Esophagus muscularis mucosa (tissue), 4 donors: ENCODE measurements at places on chromosomes 13 and 19. TPM values are rescaled to one million over a fixed set of nuclear protein-coding genes. Genes with fewer than 3 reads are reported as not detected.

DNA sequence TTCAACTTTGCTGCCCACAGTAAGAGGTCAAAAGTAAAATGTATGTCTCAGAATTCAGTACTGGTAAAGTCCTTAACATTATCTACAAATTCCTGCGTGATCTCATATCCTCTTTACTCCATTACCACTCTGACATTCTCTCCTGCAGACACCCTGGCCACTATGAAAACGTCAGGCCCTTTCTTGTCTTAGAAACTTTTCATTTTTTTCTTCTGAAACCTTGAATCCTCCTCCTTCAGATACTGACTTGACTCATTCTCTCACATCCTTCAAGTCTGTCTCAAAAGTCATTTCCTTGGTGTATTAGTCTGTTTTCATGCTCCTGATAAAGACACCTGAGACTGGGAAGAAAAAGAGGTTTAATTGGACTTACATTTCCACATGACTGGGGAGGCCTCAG, 262.3 kb downstream of the POU4F1 start:
- H3K27me3 ChIP-seq: no peaks in the 10 kb centered on the region
- H3K4me3 ChIP-seq: no peak overlapping the region
- H3K4me1 ChIP-seq: no peaks in the 10 kb centered on the region
- H3K27ac ChIP-seq: no peak overlapping the region

Gene DNAJC15
- total RNA-seq: 19.8 TPM

DNA sequence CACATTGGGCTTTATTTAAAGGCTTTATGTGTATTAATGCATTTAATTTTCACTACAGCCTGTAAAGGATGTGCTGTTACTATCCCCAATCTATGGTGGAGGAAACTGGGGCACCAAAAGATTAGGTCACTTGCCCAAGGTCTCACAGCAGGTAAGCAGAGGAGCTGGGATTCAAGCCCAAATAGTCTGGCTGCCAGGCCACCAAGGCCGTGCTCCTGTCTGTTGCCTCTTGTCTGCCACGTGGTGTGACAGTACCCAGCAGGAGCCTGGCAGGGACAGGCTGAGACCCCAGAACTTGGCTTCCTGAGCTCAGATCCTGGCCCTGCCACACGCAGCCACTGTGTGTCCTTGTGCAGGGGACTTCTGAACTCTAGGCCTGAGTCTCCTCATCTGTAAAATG, 4.5 kb downstream of the NTN5 start:
- H3K27ac ChIP-seq: no peak overlapping the region
- no peaks in the 10 kb centered on the region for H3K36me3 ChIP-seq
- H3K27me3 ChIP-seq: no peaks in the 10 kb centered on the region
- H3K4me1 ChIP-seq: no peaks in the 10 kb centered on the region
- no peak overlapping the region for H3K4me3 ChIP-seq
- no peak for DNase-seq

- H3K4me3 ChIP-seq: no peak overlapping the region
- H3K27me3 ChIP-seq: no peaks in the 10 kb centered on the region
- no peaks in the 10 kb centered on the region for H3K4me1 ChIP-seq
- DNase-seq: no peak
- peaks cover 5% of the 10 kb centered on the region for H3K36me3 ChIP-seq
These were observed 44.9 kb upstream of the F7 start for GRCh38 chr13:113060557-113061270.

GRCh38 chr13:98522371-98522770, 54.5 kb downstream of the STK24 start:
- H3K27ac ChIP-seq: no peak overlapping the region
- no peaks in the 10 kb centered on the region for H3K36me3 ChIP-seq
- DNase-seq: no peak
- H3K4me3 ChIP-seq: no peak overlapping the region
- peaks cover 58% of the 10 kb centered on the region for H3K4me1 ChIP-seq

Gene LYPD3
- total RNA-seq: 0.69 TPM

DNA sequence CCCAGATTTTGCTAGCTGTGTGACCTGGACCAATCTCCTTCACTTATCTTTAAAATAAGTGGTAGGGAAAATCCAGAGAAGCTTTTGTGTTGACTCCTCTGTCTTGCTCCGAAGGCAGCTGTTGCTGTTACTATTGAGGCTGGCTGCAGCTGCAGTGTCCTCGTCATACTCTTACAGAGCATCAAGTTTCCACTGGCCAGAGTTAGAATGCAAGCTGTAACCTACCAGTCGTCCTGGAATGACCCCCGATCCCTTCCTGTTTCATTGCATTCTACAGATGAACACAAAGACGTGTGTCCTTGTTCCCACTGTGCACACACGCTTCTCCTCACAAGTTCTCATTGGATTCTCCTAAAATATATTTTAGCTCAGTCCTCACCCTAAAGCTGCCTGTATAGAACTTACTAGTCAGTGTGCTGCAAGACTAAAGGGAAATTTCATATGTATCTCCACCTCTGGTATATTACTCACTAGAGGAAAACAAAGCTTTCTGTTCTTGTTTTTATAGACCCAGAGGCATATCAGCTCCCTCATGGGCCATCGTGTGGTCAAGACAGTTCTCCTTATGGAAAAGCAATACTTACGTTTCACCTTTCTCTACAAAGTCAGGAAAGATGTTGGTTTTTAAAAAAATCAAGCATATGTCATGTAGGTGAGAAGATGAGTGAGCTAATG, 589.8 kb downstream of the LMO7 start:
- H3K36me3 ChIP-seq: no peaks in the 10 kb centered on the region
- H3K4me3 ChIP-seq: no peak overlapping the region
- no peak for DNase-seq

DNA sequence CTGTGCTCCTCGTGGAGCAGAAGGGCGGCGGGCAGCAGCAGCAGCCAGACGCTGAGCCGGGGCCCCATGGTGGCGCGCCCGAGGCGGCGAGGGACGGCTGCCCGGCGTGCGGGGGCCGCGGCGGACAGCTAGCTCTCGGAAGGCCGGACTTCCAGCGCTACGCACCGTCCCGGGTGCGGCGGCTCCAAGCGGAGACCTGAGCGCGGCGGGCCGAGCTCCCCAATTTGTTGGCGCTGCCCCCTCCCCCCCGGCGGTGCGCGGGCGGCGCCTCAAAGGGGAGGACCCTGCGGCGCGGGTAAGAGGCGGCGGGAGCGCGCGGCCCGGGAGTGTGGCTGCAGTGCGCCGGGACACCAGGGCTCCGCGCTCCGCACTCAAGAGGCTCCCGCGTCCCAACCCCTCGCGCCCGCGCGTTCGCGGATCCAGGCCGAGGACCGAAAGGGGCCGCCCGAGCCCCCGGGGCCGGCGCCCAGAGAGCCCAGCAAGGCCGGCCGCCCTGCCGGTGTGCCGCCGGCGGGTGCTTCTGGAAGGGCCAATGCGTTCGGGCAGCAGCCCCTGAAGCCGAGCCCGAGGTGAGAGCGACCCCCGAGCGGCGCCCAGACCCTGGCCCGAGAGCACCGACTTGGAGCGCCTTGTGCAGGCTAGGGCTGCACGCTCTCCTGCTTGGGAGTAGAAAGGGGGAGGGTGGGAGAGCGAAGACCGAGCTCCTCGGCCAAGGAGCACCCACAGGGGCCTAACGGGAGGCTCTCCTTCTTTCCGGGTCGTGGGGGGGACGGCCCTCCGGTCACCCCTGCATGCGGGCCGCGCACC, at the start of the genes COL4A1 and COL4A2:
Gene COL4A1, minus strand, starts transcription at position 198 of the 807 bp plus-strand sequence. Its CDS starts 130 bp downstream, at position 68.
Gene COL4A2, plus strand, starts transcription at position 325 of the 807 bp plus-strand sequence. CDS start 620 bp downstream, outside the sequence.
- H3K4me1 ChIP-seq: peaks cover 63% of the 10 kb centered on the region
- no peaks in the 10 kb centered on the region for H3K27me3 ChIP-seq
- H3K4me3 ChIP-seq: peak within 1 kb of the TSS; percentile 93
- no peak for DNase-seq
- H3K27ac ChIP-seq: peak within 1 kb of the TSS; percentile 99

- H3K27ac ChIP-seq: no peak overlapping the region
- no peak for DNase-seq
- H3K27me3 ChIP-seq: no peaks in the 10 kb centered on the region
- no peaks in the 10 kb centered on the region for H3K4me1 ChIP-seq
- H3K36me3 ChIP-seq: no peaks in the 10 kb centered on the region
These were observed 224.4 kb upstream of the HTR2A start for GRCh38 chr13:47121092-47121763.

DNA sequence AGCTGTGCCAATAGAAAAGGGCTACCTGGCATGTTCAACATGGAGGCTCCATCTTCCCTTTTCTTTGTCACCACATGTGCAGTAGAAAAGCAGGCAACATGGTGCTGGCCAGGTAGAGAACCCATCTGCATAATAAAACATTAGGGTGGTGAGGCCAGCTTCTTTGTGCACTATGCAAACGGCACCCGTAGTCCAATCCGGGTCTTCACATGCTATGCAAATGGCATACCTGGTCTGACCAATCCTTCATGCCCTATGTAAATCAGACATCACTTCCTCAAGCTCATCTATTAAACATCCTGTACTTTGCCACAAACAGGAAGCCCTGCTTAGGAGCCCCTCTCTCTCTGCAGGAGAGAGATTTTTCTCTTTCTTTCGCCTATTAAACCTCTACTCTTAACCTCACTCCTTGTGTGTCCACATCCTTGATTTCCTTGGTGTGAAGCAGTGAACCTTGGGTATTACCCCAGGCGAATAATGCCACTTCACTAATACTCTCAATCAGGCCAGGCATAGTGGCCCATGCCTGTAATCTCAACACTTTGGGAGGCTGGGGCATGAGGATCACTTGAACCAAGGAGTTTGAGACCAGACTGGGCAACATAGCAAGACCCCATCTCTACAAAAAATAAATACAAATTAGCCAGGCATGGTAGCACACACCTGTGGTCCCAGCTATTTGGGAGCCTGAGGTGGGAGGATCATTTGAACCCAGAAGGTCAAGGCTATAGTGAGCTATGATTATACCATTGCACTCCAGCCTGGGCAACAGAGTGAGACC, 111.3 kb upstream of the MRI1 start:
- no peak overlapping the region for H3K4me3 ChIP-seq
- no peaks in the 10 kb centered on the region for H3K36me3 ChIP-seq
- no peak overlapping the region for H3K27ac ChIP-seq
- DNase-seq: no peak
- H3K27me3 ChIP-seq: no peaks in the 10 kb centered on the region

- peak overlapping the region; percentile 58 for H3K27ac ChIP-seq
- H3K4me3 ChIP-seq: no peak overlapping the region
- DNase-seq: no peak
- H3K4me1 ChIP-seq: peaks cover 62% of the 10 kb centered on the region
These were observed 555.4 kb downstream of the KCTD12 start for GRCh38 chr13:76330761-76331160.

DNA sequence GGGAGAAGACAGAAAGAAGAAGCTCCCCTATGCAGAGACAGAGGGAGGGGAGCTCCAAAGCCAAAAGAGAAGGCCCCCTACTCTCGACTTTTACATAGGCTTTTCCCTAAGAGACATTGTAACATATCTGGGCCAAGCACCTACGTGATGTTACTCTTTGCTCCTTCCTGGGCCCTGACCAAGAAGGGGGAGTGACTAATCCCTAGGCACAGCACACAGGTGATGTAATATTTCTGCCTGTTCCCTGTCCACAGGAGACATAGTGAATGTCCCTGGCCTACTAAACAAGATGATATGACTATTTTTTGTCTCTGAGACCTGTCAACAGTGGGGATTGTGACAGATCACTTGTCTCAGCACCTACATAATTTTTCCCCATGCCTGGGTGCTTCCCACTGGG, 15.9 kb upstream of the ZNF254 start:
- no peak overlapping the region for H3K27ac ChIP-seq
- no peak for DNase-seq
- peaks cover 60% of the 10 kb centered on the region for H3K36me3 ChIP-seq
- H3K4me1 ChIP-seq: no peaks in the 10 kb centered on the region
- no peaks in the 10 kb centered on the region for H3K27me3 ChIP-seq
- H3K4me3 ChIP-seq: no peak overlapping the region

- peaks cover 4% of the 10 kb centered on the region for H3K27me3 ChIP-seq
- DNase-seq: no peak
- H3K36me3 ChIP-seq: no peaks in the 10 kb centered on the region
- H3K27ac ChIP-seq: no peak overlapping the region
- H3K4me3 ChIP-seq: peak overlapping the region; percentile 50
These were observed 1.0 kb downstream of the PDX1 start for GRCh38 chr13:27920677-27921420.
